Frontal cortex (tissue), 4 donors: ENCODE measurements at places on chromosomes 5 and 9. TPM values are rescaled to one million over a fixed set of nuclear protein-coding genes. Genes with fewer than 3 reads are reported as not detected.
A peak's percentile ranks its signal among the peaks of the same experiment; 100 is the strongest.

DNA sequence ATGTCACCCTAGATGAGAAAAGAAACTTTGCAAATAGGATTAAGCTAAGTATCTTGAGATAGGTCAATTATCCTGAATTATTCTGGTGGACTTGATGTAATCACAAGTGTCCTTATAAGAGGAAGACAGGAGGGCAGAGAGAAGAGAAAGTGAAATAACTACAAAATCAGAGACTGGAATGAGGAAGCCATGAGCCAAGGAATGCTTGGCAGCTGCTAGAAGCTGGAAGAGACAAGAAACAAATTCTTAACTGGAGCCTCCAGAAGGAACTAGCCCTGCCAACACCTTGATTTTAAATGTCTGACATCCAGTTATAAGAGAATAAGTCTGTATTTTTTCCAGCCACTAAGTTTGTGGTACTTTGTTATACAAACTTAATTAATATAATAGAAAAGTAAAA lies 480.0 kb downstream of the NR2F1-AS1 start:
- no peak for DNase-seq

CDH12 gene
- total RNA-seq = 38.3 TPM

- DNase-seq = no peak
These were observed 1872.5 kb upstream of the C9orf72 start for GRCh38 chr9:29445751-29446150.

BHMT gene
- total RNA-seq = 2.4 TPM

SHISAL2B gene
- total RNA-seq = not detected

DNA sequence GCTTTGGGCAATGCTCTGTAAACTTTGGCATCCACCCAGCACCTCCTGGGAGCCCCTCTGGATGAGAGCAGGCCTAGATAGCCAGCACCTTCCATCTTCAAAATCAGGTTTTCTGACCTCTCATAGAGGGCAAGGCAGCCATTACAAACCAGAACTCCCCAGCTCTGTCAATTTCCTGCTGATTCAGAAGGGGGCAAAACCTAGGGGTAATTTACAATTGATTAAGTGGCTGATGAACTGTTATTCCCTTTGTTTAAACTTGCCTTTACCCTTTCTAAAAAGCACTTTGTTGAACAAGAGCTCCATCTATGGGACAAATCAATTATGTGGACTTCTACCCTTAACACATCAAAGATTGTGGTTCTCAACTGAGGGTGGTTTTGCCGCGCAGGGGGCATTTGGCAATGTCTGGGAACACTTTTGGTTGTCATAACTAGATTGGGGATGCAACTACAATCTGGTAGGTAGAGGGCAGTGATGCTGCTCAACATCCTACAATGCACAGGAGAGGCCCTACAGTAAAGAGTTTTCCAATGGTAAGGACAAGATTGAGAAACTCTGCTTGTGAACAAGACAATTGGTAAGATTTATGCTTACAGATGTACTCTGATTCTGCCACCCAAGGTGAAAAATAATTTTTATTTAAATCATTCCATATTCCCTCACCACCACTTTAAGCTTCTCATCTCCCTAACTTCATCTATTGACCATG lies 184.1 kb downstream of the MARCHF11 start:
- DNase-seq = no peak

GRCh38 chr5:104774372-104774771 lies 1211.8 kb upstream of the NUDT12 start:
- DNase-seq = no peak

DNA sequence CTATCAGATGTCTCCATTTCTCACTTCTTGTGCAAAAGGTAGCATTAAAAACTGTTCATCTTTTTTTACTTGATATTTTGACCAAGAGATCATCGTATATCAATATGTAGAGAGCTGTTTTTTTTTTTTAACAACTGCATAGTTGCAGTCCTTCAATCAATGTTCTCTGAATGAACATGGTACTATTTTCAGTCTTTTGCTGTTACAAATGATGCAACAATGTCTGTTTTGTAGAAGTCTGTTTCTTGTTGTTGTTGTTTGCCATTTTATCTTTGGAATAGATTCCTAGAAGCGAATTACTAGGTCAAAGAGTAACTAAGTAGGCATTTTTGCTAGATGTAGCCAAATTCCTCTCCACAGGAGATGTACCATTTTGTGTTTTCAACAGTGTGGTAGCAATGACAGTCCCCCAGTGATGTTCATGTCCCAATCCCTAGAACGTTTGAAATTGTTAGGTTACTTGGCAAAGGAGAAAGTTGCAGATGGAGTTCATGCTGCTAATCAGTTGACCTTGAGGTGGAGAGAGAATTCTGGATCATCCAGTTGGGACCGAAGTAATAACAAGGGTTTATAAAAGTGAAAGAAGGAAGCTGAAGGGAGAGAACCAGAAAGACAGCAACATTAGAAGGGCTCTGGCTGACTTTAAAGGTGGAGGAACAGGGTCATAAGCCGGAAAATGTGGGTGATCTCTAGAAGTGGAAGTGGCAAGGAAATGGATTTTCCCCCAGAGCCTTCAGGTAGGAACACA lies 6.3 kb downstream of the MTREX start:
- DNase-seq = no peak

GRCh38 chr9:34591248-34591916 lies 1.9 kb upstream of the CNTFR start:
- DNase-seq = peak; percentile 95

TAF11L13 gene
- total RNA-seq = not detected

PRRX2 gene
- not detected for total RNA-seq

OR1J2 gene
- total RNA-seq = not detected

- no peak for DNase-seq
These were observed 335.1 kb upstream of the PIK3R1 start for GRCh38 chr5:67880511-67880805.

DNA sequence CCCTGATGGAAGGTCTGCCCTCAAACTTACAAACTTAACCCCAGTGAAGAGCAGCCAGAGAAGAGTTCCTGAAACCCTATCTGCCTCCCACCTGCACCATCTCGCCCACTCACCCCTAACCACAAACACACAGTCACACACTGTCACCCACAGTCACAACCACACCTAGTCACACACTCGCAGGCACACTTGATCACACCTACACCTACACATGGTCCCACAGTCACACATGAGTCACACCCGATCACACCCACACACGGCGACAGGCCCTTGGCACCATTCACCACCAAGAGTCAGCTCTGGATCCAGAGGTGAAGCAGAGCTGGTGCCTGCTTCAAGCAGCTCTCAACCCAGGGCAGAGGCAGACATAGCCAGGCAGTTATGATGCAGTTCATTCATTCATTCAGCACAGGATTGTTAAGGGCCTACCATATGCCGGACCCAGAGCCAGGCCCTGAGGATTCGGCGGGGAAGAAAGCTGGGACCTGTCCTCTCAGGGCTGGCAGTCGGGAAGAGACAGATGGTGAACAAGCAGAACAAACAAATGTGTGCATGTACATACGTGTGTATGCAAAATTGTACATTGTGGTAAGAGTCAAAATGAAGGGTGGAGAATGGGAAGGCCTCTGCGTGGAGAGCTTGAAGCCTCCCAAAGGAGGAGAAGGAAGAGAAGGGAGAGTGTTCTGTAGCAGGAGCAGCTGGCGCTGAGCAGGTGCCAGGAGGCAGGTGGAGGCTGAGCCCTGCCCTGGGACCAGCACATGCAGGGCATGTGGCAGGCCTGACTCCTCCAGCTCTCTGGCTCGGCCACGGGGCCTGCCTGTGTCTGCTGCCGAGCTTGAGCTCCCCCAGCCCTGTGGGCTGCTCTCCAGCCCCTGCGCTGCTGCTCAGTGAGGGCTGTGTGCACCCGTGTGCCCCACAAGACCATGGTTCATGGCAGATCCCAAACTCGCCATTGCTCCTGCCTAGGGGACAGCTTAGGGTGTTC lies 6.4 kb downstream of the TSPAN17 start:
- DNase-seq = no peak

DNA sequence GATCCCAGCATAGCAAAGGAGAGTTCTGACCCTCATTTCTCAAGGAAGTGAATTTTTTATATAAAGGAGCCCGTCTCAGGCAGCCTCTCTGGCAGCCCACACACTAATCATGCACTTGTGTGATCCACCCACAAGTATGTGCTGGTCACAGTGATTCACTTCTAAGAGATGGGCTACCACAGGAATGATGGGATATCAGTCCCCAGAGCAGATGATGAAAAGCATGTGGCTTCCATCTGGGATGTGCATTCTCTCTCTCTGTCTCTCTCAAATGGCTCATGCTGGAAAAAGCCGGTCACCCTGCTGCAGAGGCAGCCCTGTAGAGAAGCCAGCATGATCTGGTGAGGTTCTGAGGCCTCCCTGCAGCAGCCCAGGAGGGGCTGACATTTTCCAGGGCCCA lies 74.2 kb upstream of the ADCY2 start:
- DNase-seq = no peak

GRCh38 chr5:102433473-102433872 lies 65.3 kb downstream of the SLCO6A1 start:
- DNase-seq = no peak

BARHL1 gene
- not detected for total RNA-seq

DNA sequence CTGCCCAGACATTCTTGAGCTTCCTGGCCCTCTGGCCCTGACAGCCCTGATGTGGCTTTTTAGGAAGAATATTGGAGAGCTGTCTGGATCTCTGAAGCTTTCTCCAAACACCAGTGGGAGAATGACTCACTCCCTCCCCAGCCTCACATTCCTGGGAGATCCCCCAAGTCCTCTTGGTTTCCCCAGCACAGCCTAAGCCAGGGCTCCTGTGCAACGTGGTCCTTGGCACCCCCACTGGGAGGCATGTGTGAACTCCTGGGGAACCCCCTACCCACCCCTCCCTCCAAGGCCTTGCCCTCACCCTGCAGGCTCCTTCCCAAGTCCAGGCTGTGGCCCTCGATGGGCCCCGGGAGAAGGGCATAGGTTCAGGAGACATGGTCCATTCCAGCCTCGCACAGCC lies 12.7 kb downstream of the GLIPR2 start:
- no peak for DNase-seq

SLU7 gene
- 56.3 TPM for total RNA-seq

- no peak for DNase-seq
These were observed 89.3 kb upstream of the DMRT1 start for GRCh38 chr9:752201-752600.
